Hindlimb muscle (tissue), 1 donor: ENCODE measurements at places on chromosomes 6 and 20. TPM values are rescaled to one million over a fixed set of nuclear protein-coding genes. Genes with fewer than 3 reads are reported as not detected.

GRCh38 chr6:28977341-28978132 lies 27.6 kb downstream of the ZNF311 start:
- no peak for DNase-seq

DNA sequence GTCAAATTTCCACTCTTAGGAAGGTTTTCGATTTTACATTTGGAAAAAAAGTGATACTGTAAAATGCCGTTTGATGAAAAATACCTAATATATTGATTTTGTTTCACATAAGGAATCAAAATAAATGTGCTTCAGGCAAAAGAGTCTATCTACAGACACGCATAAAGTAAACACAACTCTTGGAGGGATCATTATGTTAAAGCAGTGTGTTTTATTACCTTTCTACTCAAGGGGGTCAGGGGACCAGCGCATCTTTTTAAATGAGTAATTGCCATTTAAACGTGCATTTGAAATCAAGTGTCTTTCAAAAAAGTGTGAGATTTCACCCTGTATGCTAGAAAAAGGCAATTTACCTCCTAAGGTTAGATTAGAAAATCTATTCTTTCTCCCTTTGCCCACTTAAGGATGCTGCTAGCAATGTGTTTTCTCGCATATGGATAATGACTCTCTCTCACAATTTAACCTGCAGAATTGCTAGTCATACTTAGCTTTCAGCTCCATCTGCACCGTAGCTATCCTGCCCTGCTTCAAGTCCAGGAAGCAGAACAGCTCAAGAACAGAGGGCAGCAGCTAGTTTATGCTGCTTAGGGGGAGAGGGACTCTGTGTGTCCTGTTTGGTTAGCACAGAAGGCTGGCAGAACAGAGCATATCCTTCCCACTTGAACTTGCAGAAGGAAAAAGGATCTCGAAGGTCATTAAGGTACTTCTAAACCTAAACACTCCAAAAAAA lies 35.0 kb downstream of the NKAIN2 start:
- DNase-seq = no peak

DNA sequence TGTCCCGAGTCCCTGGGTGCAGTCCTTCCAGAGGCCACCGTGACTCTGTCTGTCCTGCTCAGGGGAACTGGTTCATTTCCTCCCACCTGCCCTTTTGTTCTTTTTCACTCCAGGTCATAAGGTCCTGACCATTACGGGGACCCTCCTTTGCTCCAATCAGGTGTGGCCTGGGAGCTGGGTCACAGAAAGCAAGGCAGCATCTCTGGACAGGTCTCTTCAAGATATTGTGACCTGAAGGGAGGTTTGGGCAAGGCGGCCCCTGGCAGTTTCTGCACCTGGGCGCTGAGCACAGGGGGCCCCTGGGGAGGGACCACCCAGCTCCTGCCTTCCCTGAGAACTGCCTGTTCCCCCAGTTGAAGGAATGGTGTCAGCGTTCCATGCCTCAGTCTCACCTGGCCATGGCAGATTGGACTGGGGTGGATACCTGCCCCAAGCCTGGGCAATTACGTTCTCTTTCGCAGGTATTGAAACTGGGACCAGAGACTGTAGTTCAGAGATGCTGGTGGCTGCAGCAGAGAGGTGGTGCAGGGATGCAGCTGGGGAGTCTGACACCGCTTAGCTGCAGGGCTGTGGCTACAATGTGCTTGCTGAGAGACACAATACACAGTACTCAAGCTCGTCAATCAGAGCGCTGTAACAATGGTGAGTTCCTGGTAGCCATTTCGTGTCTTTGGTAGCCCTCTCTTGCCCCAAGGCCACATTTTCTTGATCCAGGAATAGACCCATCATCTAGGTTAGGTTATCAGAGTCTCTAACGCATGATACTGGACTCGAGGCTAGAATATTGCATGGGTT lies 15.6 kb upstream of the NELFCD start:
- no peak for DNase-seq

LY6G5C gene
- polyA plus RNA-seq = 6.3 TPM
